Stimulated activated CD8-positive, alpha-beta memory T cell treated with anti-CD3 and anti-CD28 coated beads, Interleukin-7, amount 100 ng/mL, for 1 hour (primary cell): ENCODE measurements at places on chromosomes 11 and 22.
A peak's percentile ranks its signal among the peaks of the same experiment; 100 is the strongest.

GRCh38 chr11:104665641-104666040 lies 232.6 kb downstream of the CASP12 start:
- no peak for DNase-seq

GRCh38 chr22:30301995-30302809 lies 12.9 kb upstream of the CASTOR1 start:
- DNase-seq = no peak

GRCh38 chr11:69419662-69420395 lies 61.6 kb upstream of the LINC01488 start:
- no peak for DNase-seq

DNA sequence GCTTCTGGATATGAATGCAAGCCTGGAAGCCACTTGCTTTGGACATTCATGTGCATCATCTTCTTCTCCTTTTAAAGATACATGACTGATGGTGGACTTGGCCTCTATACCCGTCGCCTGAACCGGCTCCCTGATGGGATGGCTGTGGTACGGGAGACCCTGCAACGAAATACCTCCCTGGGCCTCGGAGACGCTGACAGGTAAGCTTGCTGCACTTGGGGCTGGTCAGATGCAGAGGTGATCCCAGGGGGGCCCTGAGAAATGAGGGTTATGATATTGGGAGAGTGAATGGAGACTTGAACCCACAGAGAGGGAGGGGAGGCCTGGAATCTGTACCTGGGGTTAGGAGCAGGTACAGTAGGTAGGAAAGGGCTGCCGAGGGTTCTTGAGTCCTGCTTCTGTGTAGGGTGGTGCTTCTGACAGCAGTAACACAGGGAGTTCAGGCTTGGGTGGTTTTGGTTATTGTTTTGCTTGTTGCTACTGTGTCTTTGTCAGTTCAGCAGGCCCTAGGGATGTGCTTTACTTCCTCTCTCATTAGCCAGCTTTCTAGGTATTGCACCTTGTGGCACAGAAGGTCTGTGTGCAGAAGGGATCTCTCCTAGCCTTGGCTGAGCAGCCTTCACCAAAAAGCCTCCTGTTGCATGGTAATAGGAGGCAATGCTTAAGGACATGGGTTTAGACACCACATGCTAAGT lies 176.1 kb downstream of the DBX1 start:
- no peak for DNase-seq

GRCh38 chr22:45305456-45306075 lies 4.2 kb upstream of the FAM118A start:
- DNase-seq = no peak

GRCh38 chr11:72373163-72373562 lies 61.2 kb downstream of the CLPB start:
- DNase-seq = no peak

- DNase-seq = no peak
Observed at GRCh38 chr11:3201112-3201581, 17.5 kb downstream of the MRGPRG start.

DNA sequence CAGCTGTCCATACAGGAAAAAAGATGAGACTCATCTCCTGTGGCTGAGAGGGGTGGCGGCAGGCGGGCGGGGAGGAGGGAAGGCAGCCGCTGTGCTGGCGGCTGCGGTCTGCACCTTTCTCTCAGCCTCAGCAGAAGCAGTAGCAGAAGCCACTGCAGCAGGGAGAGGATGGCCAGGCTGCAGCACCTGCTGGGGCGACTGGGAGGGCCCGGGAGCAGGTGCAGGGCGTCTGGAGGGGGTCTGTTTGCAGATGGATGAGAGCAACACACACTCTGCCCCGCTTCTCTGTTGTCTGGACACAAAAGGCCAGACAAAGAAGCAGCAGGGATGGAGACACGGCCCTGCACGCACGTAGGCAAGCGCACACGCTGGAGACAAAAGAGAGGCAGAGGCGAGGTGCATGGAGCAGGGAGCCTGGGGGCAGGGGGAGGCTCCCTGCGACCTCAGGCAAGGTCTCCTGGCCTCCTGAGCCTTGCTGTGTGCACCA lies 9.3 kb upstream of the MIAT start:
- no peak for DNase-seq

DNA sequence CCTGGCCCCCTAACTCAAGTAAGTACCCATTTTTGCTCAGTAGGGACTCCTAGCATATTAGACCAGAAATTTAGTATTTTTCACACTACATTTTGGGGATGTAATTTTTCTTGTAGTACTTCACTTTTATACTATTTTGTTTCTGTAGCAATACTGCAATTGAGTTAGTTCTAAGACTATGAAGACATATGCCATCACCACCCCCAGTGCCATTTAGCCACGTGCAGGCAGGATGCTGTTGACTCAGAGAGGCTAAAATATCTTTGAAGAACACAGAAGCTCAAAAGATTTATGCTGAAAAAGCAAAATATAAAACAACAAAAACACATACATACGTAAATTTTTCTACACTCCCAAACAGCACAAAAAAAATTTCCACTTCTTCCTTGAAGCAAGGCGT lies 29.1 kb upstream of the DLAT start:
- DNase-seq = no peak

DNA sequence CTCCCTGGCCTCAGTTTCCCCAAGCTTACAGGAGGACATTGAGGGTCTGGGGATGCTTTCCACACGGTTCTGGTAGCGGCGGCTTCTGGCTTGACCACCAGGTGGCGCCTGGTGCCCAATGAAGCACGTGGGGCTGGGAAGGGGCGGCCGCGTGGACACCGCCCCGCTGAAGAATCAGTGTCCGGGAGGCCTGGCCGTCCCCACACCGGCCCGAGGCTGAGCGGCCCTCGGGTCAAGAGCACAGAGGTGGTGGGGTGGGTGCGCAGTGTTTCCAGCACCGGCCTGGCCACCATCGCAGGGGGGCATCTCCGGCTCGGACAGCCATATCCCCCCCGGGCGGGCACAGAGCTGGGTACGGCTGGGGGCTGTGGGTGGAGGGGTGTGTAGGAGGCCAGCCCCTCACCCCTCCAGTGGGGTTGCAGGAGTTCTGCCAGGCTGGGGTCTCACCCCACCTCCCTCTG lies 27.8 kb upstream of the PPARA start:
- DNase-seq = peak; percentile 24

GRCh38 chr11:119854521-119854920 lies 125.5 kb upstream of the NECTIN1 start:
- DNase-seq = no peak

GRCh38 chr11:82858556-82859091 lies 41.6 kb downstream of the PRCP start:
- DNase-seq = no peak

DNA sequence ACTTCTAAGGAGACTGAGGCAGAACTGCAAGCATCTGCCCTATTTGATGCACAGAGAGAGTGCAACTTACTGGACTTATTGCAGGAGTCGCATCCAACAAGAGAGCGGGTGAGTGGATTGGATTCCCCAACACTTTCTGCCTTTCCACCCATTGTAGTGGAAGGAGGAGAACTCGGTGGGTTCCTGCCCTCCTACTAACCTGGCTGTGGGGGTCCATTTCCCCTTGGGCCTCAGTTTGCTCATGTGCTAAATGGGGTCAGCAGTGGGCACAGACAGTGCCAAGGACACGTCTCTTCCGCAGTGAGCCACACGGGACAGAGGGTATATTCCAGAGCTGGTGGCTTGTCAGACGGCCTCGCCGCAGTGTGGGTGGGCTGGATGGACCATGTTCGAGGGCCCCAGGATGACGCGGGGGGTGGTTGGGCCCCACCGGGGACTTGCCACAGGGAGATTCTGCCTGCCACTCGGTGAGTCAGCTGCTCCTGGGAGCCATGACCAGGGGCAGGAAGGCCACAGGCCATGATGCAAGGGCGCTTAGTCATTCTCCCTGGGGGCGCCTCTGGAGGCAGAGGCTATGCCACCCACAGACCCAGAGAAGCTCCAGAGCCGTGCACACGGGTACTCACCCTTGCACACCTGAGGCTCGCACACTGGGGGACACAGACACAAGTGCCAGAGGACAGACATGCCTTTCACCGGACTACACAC lies 8.2 kb downstream of the ALX4 start:
- no peak for DNase-seq

DNA sequence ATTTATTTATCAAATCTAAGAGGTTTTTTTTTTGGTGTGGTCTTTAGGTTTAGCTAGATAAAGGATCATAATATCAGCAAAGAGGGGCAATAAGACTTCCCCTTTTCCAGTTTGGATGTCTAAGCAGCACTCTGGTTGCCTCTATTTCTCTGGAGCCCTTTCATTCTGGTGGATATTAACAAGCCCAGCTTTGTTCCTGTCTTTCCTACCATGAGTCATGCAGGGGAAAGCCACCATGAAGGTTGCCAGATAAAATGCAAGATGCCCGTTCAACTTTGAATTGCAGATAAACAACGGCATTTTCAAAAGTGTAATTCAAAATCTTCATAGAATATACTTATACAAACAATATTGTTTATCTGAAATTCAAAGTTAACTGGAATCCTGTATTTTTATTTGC lies 143.6 kb downstream of the ADAMTS15 start:
- no peak for DNase-seq

- no peak for DNase-seq
Observed at GRCh38 chr11:130622141-130622542, 173.7 kb downstream of the ADAMTS15 start.

- DNase-seq = no peak
Observed at GRCh38 chr11:123852321-123852720, 33.1 kb downstream of the TMEM225 start.

- no peak for DNase-seq
Observed at GRCh38 chr11:2450321-2451041, 5.7 kb downstream of the KCNQ1 start.

GRCh38 chr11:10087186-10087922 lies 206.7 kb downstream of the SBF2 start:
- no peak for DNase-seq

DNA sequence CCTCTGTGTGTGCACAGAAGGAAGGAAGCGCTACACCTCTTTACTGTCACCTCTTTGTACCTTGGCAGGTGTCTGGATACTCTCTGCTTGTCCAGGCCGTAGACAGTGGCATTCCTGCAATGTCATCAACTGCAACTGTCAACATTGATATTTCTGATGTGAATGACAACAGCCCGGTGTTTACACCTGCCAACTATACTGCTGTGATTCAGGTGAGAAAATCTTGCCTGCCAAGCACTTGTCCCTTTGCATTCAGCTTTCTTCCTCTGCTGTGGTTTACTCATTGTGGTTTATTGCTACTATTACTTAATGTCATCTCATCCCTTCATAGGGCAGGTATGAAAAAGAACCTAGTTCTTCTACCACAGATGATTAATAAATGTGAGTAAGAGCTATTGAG lies 131.9 kb upstream of the MTNR1B start:
- no peak for DNase-seq

- no peak for DNase-seq
Observed at GRCh38 chr22:26898946-26899605, 241.7 kb downstream of the MIAT start.

DNA sequence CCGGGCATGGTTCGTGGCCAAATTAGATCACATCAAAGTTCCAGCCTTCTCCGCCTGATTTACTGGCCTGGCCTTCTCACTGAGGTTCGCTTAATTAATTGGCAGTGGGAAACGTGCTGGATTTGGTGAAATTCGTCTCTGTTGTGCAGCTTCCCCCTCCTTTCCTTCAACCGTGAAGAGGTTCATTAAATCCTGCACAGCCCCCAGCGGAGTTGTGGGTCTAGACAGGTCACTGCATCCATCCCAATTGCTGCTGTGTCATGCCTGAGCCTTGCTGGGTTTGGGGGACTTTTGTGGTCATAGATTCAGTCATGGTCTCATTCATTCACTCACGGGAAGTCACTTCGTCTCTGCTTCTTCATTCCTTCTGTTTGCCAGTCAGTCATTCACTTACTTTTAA lies 90.0 kb downstream of the INSC start:
- DNase-seq = no peak

DNA sequence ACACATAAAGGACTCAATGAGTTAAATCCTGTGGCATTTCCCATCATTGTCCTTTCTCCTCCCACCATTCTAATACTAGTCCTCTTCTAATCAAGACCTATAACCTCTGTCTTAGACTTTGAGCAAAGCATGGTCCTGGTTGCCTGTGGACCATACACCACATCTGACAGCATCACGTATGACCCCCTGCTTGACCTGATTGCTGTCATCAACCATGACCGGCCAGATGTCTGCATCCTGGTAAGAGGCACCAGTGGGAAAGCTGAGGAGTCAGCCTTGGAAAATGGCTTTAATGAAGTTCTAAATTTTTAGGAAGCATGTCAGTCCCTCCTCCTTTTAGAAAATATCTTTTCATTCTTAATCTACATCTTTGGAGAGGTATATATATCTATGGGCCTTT lies 25.8 kb downstream of the POLA2 start:
- no peak for DNase-seq

DNA sequence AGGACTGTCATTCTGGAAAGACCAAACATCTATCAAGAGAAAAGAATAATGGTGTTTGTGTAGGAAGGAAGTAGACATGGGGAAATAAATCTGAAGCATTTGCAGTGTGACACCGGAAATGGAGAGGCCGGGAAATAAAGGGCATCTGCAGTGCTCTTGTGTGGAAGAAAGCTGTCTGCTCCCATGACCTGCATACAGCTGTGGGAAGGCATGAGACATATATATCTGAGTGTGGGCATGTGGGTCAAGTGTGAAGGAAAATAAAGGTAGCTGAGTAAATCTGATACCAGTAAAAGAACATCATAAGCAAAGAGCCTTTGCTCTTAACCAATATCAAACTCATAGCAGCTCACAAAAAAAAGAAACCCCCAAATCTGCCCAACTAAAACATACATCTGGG lies 72.1 kb upstream of the OR5AK2 start:
- DNase-seq = no peak

GRCh38 chr11:92656783-92657182 lies 312.7 kb upstream of the MTNR1B start:
- no peak for DNase-seq

DNA sequence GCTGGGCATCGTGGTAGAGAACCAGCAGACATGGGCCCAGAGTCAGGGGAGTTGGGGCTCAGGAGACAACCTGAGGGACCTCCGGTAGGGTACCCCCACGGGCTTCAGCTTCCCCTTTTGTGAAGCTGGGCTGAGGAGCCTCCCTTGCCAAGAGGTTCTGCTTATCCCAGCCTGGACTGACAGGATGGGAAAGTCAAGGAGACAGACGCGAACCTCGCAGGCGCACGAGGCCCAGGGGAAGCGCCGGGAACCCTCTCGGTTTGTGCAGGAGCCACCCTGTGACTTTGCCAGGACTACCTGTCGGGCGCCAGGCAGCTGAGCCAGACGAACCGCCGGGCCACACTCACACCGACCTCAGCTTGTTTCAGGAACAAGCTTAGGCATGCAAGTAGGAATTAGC lies 566.1 kb downstream of the BRD1 start:
- no peak for DNase-seq

DNA sequence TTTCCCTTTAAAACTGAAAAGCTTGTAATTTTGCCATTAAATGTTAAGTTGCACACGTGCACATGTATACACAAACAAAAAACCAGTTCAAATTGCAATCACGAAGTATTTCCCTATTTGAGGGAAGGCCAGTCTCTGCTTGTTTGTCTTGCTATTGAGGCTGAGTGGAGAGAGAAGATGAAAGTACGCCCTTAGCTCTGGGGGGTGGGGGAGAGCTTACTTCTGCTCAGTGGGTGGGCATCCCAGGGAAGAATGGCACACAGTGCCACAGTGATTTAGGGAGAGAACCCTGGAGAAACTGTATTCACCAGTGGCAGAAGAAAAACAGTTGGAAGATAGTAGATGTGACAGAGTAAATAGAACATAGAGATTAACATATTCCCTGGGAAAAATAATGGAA lies 8.7 kb downstream of the YAP1 start:
- DNase-seq = no peak

GRCh38 chr11:81345609-81346008 lies 1388.1 kb downstream of the FAM181B start:
- no peak for DNase-seq
